ENCODE measurements at places on chromosomes 12 and 14.

- no peak for DNase-seq
Measured at GRCh38 chr12:97024393-97024792, 117.3 kb downstream of the NEDD1 start.

DNA sequence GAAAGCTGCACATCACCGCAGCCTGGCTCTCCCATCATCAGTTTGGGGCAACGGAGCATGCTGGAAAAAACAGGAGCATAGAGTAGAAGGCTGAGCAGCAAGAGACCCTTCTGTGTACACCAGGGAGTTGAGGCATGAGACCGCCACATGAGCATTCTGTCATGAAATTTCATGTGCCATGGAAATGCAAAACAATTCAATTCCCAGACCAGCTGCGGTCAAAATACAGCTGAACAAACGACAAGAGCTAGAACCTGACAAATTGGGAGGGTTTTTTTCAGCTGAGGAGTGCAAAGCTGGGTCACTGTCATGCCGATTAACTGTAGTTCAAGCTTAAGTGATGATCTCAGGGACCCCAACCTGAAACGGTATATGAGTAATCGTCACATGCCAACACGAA is 37.1 kb downstream of the TMEM30B start:
- no peak for DNase-seq

DNA sequence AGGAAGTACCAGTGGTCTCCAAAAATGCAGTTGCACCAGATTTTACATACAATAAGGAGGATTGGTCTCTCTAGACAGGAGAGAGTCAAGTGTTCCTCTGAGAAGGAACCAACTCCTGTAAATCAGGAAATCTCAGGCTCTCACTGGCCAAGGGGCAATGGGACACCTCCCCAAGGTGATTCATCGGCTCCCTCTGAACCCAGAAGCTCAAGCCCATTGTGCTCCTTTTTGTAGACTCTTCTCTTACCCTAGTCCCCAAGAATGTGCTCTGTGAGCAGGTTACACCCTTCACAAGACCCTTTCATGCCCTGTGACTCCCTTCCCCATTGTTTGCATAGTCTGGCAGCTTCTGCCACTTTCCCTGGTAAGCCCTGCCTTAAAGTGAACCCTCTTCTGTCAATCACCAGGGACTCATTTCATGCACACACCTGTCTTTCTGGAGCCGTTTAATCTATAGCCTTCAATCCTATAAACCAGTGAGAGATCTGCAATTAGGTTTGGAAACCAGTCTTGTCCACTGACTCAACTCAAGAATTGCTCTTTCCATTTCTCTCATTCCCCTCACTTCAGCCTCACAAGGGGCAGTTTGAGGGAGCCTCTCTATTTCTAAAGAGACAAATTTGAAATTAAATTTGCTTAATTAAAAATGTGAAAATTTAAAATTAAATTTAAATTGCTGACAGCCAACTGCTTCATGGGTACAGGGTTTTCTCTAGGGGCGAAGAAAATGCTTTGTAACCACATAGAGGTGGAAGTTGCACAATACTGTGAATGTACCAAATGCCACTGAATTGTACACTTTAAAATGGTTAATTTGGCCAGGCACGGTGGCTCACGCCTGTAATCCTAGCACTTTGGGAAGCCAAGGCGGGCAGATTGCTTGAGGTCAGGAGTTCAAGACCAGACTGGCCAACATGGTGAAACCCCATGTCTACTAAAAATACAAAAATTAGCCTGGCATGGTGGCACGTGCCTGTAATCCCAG is 38.3 kb upstream of the LTA4H start:
- DNase-seq: no peak

GRCh38 chr12:122046145-122046544 is 24.5 kb downstream of the BCL7A start:
- DNase-seq: no peak

DNA sequence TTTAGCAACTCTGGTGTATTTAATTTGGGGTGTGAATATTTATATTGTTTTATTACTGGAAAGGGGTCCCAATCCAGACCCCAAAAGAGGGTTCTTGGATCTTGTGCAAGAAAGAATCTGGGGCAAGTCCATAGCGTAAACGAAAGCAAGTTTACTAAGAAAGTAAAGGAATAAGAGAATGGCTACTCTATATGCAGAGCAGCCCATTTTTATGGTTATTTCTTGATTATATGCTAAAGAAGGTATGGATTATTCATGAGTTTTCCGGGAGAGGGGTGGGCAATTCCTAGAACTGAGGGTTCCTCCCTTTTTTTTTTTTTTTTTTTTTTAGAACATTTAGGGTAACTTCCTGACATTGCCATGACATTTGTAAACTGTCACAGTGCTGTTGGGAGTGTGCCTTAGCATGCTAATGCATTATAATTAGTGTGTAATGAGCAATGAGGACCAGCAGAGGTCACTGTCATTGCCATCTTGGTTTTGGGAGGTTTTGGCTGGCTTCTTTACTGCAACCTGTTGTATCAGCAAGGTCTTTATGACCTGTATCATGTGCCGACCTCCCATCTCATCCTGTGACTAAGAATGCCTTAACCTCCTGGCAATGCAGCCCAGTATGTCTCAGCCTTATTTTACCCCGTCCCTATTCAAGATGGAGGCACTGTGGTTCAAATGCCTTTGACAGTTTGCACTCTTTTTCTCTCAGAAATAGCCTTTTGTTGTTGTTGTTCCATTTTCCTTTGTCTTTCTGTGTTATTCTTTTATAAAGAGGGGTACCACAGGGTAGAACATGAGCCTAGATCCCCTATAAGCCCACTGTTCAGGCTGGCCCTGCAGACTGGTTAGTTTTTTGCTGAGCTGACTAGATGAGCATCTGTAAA is 75.5 kb upstream of the DCD start:
- DNase-seq: no peak

DNA sequence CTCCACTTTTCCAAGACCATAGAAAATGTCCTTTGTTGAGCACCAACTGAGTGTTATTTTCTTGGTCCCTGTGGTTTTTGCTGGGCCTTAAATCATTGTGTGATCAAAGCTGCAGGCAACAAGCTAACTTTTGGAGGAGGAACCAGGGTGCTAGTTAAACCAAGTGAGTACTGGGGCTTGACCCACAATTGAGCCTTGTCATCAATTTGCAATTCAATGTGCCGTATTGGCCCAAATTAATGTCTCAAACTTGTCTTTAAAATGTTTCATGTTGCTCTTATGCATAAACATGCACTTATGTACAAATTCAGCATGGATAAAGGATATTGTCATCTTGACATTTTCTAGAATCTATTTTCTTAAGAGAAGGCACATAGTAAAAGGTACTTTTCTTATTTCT is 62.3 kb downstream of the DAD1 start:
- DNase-seq: no peak

DNA sequence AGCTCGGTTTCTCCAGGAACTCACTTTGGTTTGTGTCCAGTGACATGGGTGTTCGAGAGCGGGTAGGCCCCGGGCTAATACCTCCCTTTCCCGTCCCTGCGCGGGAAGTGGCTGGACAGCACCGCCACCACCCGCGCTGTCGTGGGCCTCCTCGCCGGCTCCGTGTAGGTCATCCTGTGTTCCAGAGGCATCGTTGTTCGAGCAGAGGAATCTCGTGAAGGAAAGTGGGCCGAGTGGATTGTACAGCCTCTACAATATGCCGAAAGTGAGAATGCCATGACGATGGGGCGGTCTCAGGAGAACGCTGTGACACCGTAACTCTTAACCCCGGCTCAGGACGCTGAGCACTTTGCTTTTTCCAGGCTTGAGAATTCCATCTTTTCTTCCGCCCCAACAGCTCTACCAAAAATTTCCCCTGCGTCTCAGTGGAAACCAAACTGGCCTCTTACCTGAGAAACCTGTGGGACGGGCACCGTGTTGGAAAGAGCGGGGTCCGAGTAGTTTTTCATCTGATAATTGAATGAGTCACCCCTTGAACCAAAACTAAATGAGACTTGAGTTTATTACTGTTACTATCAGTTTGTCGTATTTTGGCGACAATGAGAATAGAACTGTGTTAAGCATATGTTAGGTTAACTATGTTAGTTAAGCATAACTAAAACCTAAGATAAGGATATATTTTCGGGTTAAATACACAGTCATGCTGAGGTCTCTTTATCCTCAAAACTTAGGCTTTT is 510 bp downstream of the EIF2S1 start:
- no peak for DNase-seq

- no peak for DNase-seq
Measured at GRCh38 chr14:57747036-57747435, 118.9 kb downstream of the SLC35F4 start.

DNA sequence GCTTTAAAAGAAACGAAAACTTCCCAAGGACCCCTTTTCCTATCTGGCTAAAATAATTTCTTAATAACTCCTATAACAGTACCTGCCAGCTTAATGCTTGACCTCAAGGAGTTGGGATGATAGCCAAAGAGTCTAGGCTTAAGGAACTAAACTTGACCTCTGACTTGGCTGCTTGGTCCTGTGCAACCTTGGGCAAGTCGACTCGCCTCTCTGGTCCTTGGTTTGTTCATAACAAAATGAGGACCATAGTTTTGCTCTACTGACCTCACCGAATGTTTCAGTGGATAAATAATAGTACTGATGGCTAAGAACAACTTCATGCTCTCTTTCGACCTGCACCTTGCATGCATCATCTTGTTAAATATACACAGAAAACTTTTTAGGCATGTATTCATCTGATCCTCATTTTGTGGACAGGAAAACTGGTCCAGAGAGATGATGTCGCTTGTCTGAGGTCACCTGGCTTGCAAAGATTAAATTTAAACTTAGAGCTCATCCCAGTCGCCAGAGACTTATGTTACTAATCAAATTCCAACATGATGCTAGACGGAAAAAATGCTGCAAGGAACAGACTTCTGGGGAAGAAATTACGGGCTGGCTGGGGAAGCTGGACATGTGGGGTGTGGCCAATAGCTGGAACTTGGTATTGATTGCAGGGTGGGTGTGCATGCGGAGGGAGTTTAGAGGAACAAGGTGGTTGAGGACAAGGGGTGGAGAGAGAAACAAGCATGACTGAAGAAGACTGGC is 38.0 kb upstream of the WSCD2 start:
- no peak for DNase-seq

GRCh38 chr12:45973526-45973925 is 16.8 kb downstream of the SCAF11 start:
- DNase-seq: no peak

DNA sequence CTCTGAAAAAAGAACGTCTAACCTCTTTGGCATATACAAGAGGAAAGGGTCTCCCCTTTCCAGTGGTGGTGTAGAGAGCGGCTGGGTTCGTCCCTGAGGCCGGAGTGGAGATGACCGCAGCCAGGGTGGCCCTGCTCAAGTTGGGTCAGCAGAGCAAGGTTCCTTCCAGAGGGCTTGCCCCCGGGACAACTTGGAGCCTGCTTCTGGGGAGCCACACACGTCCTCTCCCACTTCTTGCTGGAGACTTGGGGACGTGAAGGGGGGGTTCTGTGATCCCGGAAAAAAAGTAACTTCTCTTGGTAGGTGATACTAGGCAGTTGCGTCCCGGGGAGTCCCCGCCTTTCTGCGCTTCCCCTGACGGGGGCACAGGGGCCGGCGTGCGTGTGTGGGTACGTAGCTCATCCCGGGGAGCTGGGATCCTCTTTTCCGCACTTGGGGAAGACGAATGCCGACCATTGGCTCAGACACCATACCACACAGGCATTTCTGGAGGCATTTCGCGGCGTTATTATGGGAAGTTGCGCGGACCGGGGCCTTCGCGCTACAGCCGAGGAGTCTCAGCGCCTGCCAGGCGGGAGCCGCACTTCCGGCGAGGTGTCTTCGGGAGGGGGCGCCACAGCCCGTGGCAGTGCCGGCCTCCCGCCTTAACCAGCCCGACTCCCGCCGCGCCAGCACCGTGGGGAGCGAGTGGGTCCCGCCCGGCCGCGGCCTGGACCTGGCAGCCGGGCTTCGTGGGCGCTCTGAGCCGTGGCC is 14.8 kb upstream of the PAX9 start:
- DNase-seq: peak; percentile 37

DNA sequence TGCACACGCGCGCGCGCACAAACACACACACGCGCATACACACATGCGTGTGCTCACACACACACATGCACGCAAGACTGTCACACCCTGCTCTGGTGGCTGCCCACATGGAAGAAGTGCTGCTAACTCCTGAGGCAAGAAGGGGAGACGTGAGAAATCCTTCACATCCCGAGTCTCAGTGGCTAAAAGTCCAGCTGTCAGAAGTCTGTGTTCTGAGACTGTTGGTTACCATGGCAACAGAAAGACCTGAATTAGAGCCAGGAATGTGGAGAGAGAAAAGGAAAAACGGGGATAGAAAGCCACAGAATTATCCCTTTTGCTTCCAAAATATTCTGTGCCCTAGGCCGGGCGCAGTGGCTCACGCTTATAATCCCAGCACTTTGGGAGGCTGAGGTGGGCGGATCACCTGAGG is 71.2 kb downstream of the PPFIBP1 start:
- no peak for DNase-seq

GRCh38 chr12:10722502-10722904 is 620 bp downstream of the YBX3 start:
- no peak for DNase-seq

DNA sequence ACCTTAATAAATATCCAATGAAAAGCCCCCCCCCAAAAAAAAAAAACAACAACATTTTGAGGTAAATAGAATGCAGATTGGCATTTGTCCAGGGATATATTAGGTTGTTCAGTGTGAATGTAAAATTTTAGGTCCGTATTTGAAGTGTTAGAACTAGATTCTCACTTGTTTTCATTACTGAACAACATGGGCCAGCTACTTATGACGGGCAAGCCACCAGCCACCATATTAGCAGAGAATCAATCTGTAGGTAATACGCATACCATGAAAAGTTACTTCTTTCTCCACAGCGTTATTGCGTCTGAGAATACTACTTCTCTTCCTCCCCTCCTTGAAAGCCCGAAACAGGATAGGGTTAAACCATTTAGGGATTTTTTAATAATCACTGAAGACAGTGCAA is 5.4 kb downstream of the FLRT2 start:
- no peak for DNase-seq

- no peak for DNase-seq
Measured at GRCh38 chr14:95471016-95471415, 45.4 kb downstream of the SYNE3 start.

GRCh38 chr12:111437816-111438454 is 32.2 kb downstream of the SH2B3 start:
- DNase-seq: no peak

DNA sequence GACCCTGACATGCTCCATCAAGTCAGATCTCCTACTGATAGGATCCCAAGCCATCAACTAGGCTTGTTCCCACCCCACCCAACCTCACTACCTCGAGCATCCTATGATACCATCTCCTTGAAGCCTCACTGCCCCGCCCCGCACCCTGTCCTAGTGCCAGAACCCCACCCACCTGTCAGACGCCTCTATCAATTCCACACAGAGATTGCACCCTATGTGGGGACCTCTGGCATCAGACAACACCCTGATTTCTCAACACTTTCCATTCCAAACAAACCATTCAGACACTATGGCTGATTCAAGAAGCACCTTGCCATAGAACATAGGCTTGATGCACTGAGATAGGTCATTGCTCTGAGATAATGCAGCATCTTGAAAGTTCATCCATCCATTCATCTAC is 3.1 kb upstream of the GLTP start:
- no peak for DNase-seq

DNA sequence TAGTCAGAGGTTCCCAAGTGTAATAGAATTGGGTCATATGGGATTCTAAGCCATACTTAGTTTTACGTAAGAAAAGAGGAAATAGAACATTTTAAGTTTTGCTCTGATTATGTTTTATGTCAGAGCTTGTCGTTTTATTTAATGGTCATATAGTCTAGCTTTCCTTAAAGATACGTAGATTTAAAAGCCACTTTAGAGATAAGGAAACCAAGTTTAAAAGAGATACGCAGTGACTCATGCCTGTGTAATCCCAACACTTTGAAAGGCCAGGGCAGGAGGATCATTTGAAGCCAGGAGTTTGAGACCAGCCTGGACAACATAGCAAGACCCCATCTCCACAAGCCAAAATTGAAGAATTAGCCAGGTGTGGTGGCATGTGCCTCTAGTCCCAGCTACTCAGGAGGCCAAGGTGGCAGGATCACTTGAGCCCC is 19.5 kb downstream of the MAPK1IP1L start:
- no peak for DNase-seq

Measured in NCI-H748 treated with DMSO at 0.1 percent for 48 hours (cell line).